Stimulated activated CD4-positive, alpha-beta T cell treated with anti-CD3 and anti-CD28 coated beads, Interleukin-4, amount 100 ng/mL, for 48 hours (primary cell): ENCODE measurements at places on chromosomes 16 and 17.

DNA sequence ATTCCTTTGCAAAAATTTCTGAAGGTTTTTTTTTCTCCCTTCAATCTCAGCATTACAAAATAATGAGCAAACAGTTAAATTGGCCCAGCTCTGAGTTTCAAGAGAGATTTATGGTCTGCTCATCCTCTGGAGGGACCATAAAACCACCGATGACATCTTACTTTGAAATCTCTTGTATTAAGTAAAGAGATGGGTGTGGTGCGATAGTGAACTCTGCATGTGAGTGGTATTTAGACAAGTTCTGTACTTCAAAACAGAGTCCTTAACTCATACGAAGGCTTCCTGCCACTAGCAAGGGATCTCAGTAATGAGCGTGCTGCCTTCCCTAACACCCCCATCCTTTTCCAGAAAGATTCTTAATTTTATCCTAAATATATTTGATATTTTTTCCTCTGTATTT lies 2.1 kb downstream of the FAM20A start:
- no peak for DNase-seq

GRCh38 chr17:32484628-32485027 lies 2.2 kb upstream of the CDK5R1 start:
- no peak for DNase-seq

GRCh38 chr17:8420041-8420934 lies 15.4 kb upstream of the NDEL1 start:
- DNase-seq, result no peak

DNA sequence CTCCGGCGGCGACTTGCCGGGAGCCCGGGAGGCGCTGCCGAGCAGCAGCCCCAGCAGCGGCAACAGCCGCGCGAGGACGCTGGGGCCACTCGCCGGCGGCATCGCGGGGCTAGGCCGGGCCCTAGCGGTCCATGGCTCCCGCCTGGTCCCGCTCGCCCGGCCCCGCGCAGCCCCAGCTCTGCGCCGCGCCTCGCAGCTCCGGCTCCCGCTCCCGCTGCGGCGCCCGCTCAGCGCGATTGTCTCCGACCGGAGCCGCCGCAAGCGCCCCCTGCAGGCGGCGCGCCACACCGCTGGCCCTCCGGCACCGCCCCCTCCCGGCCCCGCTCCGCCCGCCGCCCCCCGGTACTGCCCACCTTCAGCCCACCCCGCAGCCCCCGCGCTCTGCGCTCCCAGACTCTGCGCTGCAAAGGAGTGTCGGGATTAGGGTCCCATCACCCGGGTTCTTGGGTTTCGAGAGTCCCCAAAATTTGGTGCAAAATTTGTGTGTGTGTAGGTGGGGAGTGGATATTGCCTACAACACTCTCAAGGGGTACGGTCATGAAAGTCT lies at the start of gene FAM171A2:
TSS of gene FAM171A2 (minus strand) at position 241 of the 547 bp plus-strand sequence. CDS start at position 102, 139 bp downstream.
- peak; percentile 61 for DNase-seq

- no peak for DNase-seq
Measured at GRCh38 chr17:50683434-50684287, 24.1 kb downstream of the ANKRD40 start.

- no peak for DNase-seq
Measured at GRCh38 chr16:56689171-56689570, 6.9 kb downstream of the MT1X start.

DNA sequence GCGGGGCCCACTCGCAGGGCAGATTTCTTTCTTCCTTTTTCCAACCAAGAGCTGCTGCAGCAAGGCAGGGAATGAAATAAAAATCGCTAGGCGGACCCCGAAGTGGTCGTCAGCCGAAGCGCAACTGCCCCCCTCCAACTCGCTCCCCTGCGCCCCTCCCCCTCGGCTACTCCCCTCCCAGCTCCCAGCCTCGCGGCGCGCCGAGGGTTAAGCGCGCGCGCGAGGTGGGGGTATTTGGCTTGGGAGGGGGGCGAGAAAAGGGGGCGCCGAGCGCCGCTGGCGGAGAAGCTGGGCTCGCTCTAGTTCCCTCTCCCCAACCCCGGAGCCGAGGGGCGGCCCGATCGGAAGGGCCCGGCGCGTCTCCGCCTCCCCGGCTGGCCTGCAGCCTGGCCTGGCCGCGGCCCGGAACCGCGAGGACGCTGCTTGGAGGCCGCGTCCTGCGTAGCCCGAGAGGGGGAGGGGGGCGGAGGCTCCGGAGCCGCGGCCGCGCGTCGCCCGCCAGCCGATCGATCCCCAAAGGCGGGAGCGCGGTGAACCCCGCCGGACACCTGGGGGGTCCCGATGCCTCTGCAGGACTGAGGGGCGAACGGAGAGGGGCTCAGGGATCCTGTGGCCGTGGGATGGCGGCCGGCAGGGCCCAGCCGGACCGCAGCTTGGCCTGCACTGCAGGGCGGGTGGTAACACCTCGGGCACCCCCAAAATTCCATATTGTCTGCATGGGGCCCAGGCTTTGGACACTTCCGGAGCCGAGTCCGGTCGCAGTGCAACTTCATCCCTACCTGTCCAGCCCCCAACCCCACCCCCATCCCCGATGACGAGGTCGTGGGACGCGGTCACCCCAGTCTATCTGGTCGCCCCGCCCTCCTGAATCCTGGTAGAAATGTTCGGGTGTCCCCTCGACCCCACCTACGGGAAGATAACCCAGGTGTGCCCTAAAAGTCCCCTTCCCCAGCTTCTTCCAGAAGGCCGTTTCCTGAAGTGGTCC lies 4.9 kb upstream of the CBX4 start:
- DNase-seq, result no peak

GRCh38 chr17:10628756-10629155 lies 28.4 kb downstream of the MYH3 start:
- no peak for DNase-seq

- DNase-seq, result no peak
Measured at GRCh38 chr16:65178151-65178550, 56.3 kb upstream of the CDH11 start.

GRCh38 chr17:61805399-61805798 lies 57.9 kb downstream of the BRIP1 start:
- DNase-seq, result no peak

DNA sequence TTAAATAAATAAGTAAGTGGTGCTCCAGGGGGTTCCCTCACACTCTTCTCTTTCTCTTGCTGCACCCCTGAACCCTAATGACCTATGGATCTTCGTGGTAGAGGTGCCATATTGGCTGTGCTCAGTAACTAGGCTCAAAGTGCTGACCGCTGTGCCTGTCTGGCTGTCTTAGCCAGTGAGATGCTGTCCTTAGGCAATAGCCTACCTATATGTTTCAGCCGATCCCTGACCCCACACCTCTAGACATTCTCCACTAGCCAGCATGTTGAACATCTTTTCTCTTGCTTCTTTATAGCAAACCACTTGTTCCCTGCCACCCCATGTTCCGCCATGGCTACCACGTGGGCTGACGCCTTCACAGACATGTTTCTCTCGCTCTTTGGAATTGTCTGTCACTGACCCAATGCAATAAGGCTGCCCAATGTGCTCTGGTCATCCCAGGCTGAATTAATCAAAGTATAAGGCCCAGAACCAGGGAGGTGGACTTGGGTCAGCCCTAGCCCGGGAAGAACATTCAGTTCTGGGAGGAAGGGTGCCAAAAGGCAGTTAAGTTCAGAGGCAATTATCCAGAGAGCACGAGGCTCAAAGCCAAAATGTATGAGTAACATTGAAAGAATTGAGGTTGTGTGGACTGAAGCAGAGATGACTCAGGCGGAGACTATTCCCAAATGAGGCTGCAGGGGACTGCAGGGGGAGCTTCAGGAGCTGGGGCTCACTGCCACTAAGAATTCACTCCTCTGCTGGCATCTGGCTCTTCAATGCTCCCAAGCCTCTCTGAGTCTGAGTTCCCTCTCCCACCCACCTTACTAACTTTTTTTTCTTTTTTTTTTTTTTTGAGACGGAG lies 28.7 kb upstream of the TNRC6A start:
- DNase-seq, result no peak

- DNase-seq, result peak; percentile 51
Measured at GRCh38 chr17:31068291-31068690, 26.5 kb upstream of the NF1 start.

GRCh38 chr17:65558683-65559460 lies 2.6 kb downstream of the AXIN2 start:
- no peak for DNase-seq

GRCh38 chr17:77035526-77035925 lies 105.2 kb upstream of the SEC14L1 start:
- DNase-seq, result no peak

GRCh38 chr17:38352245-38353085 lies 821 bp downstream of the SOCS7 start:
- peak; percentile 12 for DNase-seq

DNA sequence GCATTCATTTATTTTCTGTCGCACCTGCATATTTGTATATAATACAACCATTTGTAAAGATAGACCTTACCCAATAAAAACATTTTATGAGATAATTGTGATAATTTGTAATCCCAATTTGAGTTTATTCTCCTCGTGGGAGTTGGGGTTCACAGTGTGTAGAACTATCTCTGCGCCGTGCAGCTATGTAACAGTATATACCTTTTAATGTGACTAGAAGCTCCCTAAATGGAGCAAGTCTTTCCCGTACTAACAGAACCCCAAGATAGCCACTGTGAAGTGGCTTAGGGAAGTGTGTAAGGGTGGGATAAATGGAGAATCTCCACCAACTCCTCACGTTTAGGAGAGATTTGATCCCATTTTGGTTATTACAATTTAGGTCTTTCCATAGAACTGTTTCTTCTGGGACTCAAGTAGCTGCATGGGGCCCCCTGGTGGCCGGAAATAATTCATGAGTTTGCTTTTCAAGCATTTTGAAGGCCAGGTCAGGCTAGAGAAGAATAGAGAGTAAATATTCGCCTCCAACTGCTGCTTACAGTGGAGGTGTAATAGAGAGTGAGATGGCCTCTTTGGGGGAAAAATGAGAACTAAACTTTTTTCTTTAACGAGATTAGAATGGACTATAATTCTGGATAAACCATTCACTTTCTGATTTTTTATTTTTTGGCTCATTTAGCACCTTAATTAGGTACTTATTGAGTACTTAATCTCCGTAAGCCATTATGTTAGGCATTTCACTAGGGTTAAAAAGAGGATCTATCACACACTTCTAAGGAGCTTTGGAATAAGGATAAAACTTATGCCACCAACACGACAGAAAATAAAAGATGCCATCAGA lies 4.5 kb downstream of the TMEM100 start:
- DNase-seq, result peak; percentile 68

DNA sequence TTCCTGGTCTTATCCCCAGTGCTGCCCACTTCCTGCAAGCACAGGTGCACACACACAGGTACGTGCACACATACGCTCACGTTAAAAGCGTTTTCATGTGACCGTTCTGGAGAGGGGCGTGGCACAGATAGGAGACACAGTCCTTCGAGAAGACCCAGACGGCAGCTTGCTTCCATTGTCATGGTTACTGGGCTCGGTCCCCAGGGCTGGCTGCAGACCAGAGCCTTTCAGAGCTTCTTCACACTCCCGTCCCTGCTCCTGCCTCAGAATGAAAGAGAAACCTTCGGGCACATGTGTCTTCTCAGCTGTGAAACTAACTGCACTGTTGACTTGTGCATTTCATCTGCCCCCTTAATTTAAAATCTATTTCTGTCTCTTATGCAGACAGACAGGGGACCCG lies 154.2 kb downstream of the PITPNC1 start:
- no peak for DNase-seq

DNA sequence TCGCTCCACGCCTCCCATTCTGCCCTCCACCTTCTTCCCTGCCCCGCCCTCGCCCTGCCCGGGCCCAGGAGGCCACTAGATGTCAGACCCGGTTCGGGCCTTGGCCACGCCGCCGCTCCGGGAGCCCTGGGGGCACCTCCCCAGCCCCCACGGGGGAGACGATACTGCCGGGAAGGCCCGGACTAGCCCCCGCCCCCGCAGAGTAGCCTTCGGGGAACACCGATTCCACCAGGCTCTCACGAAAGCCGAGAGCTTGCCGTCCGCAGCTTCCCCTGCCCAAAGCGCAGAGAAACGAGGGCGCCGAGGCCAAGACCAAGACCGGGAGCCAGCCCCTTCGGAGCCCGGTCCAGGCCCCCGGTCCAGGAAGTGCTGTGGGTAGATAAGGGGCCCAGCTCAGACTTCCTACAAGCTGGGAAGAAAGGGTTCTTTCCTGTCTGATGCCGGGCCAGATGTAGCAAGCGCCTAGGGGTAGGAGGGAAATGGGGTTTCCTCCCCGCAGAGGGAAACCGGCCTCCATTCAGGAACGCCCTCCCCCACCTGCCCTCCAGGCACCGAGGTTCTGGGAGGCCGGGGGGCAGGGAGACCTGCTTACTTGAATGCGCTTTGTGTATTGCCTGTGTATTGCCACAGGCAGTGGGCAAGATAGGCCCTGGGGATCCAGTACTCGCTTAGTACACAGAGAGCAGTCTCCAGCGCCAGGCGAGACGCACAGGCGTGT lies 806 bp upstream of the CYB561 start:
- DNase-seq, result peak; percentile 28

DNA sequence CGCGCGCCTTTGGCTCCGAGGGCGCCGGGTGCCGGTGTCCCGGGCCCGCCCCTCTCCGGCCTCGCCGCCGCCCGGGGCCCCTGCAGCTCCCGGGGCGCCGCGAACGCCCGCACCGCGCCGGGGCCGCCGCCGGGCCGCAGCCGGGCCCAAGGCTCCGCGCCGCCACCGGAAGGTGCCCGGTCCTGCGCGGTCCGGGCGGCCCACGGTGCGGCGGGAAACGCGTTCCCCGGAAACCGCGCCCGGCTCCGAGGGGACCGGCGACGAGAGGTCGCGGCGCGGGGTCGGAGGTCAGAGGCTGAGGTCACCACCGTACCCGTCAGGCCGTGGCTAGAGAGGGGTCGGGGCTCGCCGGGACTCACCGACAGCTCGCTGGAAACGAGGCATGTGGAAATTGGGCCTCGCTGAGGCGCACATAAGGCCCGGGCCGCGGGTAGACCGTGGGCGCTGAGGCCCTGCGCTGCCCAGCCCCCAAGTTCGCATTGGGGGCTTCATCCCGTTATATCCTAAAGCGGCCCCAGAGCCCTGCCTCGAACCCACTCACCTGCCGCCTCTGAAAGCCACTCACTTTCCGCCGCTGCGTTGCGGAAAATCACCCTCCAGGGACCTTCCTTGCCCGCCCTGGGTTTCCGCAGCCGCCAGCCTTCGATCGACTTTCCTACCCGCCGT lies at the start of gene DUS1L:
TSS of gene DUS1L (minus strand) at position 167 of the 666 bp plus-strand sequence. CDS start 745 bp downstream, outside the sequence.
- peak; percentile 63 for DNase-seq

GRCh38 chr16:31229501-31229900 lies 12.6 kb upstream of the PYDC1 start:
- no peak for DNase-seq

GRCh38 chr16:66226762-66227161 lies 139.7 kb upstream of the CDH5 start:
- no peak for DNase-seq

DNA sequence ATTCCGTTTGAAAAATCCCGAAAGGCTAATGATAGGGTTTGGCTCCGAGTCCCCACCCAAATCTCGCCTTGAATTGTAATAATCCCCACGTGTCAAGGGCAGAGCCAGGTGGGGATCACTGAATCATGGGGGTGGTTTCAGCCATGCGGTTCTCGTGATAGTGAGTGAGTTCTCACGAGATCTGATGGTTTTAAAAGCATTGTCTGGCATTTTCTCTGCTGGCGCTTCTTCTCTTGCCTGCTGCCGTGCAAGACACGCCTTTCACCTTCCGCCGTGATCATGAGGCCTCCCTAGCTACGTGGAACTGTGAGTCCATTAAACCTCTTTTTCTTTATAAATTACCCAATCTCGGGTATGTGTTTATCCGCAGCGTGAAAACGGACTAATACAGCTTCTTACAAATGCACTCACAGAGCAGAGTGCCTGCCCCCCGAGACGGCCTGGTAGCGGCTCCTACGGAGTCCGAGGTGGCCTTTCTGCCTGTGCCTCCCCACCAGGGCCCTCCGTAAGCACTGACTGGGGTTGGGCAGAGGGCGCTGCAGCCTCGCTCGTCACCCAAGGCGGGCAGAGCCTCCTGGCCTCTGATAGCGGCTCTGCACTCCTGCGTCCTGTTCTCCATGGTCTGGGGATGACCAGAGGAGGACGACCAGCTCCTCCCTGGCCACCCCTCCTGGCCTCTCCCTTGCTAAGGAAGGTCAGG lies 131.7 kb downstream of the FOXL1 start:
- DNase-seq, result no peak
